ENCODE measurements at places on chromosomes 5 and 9.

DNA sequence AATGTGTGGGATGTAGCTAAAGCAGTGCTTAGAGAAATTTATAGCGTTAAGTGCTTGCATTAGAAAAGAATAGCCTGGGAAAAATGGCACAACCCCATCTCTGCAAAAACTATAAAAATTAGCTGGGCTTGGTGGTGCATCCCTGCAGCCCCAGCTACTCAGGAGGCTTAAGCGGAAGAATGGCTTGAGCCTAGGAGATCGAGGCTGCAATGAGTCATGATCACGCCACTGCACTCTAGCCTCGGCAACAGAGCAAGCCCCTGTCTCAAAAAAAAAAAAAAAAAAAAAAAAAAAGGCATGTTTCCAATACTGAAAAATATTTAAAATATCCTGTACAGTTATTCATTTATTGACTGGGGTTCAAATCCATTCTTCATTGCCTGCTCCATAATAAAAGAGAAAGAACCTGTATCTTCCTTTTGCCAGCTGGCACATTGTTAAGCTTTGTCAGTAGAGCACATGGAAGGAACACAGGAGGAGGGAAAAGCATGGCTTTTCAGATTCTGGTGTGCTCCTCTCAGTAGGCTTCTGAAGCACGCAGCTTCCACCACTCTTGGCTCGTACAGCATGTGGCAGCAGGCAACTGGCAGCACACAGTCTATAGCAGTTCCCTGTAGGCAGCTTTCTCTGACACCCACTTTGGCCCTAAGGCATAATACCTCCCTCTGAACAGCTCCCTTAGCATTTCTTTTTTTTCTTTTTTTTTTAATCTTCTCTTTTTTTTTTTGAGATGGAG is 73.5 kb downstream of the TRIM36 start:
- no peak for DNase-seq

DNA sequence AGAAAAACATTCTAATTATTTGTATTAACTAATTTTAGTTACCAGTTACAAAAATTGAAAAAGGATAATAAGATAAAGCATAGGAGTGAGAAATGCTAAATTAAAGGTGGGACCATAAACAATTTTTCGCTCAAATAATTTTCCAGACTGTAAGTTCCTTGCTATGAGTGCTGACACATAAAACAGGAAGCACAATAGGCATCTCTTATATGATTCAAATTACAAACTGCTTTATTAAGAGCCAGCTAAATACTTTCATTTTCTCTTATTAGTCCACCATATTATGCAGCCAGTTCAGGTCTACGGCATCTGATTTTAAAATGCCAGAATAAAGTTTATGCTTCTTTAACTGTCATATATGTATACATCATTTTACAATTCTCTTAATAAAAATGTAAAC is 4.4 kb downstream of the RC3H2 start:
- DNase-seq: no peak

DNA sequence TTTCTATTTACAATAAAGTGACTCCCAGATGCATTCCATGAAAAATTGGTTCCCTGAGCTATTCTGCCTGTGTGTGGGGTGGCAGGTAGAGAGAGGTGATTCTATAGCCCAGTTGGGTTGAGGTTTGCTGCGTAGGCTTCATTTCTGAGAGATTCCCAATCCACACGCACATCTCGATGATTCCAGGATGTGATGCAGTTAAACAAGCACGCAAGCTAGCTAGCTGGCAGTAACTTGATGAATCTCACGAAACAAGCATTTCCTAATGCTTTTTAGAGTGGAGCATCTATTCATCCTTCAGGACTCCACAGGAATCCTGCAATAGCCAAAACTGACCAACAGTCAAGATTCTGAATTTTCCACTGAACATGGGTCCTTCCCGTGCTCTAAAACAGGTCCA is 43.8 kb upstream of the CER1 start:
- no peak for DNase-seq

DNA sequence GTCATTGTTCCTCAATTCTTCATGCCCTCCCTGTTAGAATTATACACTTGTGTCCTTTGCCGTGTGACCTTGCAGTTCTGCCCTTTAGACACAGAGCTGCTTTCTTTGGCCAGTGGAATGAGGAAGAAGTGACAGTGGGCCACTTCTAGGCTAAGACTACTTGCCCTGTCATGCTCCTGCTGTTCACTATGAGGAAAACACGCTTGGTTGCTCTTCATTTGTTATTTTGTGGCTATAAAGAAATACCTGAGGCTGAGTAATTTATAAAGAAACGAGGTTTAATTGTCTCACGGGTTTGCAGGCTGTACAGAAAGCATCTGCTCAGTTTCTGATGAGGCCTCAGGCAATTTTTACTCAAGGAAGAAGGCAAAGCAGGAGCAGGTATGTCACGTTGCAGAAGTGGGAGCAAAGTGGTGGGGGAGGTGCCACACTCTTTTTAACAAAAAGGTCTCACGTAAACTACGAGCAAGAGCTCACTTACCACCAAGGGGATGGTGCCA is 279.1 kb upstream of the DMAC1 start:
- DNase-seq: no peak

DNA sequence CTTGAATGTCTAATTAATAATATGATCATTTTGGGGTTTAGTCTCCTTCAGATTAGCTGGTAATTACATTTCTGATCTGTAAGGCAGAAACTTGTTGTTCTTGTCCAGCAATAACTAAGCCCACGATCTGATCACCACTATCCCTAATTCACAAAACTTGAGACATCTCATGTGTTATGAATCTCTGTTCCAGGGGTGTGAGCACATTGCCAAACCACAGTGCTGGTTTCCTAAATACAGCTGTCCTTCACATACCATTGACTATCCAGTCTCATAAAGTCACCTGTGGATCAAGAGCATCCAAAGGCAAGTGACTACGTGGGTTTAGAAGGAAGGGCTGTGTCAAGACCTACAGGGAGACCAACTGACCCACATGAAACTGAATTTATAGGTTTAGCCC is 134.1 kb upstream of the PRLR start:
- no peak for DNase-seq

GRCh38 chr9:113636165-113636564 is 172.6 kb downstream of the RGS3 start:
- no peak for DNase-seq

DNA sequence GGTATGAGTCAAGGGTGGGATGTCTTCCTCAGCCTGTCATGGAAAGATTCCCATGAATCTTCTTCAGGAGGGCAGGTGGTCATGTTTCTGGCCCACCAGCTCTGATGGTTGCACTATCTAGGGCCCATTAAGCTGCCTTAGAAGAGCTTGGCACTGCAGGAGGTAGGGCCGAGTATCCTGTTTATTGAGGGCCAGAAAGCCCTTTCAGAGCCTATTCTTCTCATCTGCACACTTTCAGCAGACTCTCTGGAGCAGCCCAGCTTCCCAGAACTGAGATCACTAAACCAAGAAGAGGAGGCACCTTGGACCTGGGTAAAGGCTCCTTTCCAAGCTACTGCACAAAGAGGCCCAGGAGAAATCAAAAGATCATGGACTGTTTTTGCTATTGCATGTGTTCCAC is 146.5 kb downstream of the MTX3 start:
- DNase-seq: no peak

DNA sequence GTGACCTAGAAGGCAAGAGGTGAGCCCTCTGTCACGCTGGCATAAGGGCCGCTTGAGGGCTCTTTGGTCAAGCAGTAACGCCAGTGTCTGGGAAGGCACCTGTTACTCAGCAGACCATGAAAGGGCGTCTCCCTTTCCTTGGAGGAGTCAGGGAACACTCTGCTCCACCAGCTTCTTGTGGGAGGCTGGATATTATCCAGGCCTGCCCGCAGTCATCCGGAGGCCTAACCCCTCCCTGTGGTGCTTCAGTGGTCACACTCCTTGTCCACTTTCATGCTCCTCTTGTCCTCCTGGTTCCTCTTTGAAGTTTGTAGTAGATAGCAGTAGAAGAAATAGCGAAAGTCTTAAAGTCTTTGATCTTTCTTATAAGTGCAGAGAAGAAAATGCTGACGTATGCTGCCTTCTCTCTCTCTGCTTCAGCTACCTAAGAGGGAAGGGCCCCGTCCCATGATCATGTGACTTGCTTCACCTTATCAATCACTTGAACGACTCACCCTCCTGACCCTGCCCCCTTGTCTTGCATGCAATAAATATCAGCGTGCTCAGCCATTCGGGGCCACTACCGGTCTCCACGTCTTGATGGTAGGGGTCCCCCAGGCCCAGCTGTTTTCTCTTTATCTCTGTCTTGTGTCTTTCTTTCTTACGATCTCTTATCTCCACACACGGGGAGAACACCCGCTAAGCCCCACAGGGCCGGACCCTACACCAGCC is 16.7 kb upstream of the SCGB3A1 start:
- no peak for DNase-seq

DNA sequence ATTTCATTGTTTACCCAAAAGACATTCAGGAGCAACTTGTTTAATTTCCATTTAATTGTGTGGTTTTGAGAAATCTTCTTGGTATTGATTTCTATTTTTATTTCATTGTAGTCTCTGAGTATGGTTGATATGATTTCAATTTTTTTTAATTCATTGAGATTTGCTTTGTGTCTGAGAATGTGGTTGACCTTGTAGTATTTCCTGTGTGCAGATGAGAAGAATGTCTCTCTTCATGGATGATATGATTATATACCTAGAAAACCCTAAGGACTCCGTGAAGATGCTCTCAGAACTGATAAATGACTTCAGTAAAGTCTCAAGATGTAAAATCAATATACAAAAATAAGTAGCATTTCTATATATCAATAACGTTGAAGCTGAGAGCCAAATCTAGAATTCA is 202.4 kb upstream of the CDH9 start:
- DNase-seq: no peak

- no peak for DNase-seq
These were observed 85.3 kb upstream of the SARDH start for GRCh38 chr9:133823189-133824105.

GRCh38 chr9:125970340-125970739 is 223.2 kb downstream of the PBX3 start:
- no peak for DNase-seq

DNA sequence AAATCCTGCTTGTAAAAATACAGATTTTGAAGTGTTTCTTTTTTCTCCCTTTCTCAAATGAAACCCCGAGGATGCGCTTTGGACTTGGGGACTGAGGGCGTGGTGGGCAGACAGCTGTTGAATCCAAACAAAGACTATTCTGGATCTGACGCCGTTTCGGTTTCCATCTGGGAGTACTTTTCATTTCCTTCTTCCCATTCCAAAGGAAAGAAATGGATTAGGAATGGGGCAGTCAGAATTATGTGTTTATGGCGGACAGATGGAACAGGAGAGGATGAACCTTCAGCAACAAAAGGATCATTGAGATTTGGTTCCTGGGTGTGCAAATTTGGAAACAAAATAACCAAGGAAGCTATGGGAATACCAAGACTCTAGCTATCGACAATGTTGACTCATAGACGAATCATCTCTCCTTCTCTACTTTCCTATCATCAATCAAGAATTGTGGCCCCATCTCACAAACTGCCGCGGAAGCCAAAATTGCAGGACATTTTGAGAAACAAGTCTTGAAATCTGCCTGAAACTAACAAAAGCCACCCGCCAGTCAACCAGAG is 300.6 kb downstream of the PARP8 start:
- no peak for DNase-seq

GRCh38 chr5:132456987-132457361 is 33.6 kb downstream of the IRF1 start:
- DNase-seq: no peak

DNA sequence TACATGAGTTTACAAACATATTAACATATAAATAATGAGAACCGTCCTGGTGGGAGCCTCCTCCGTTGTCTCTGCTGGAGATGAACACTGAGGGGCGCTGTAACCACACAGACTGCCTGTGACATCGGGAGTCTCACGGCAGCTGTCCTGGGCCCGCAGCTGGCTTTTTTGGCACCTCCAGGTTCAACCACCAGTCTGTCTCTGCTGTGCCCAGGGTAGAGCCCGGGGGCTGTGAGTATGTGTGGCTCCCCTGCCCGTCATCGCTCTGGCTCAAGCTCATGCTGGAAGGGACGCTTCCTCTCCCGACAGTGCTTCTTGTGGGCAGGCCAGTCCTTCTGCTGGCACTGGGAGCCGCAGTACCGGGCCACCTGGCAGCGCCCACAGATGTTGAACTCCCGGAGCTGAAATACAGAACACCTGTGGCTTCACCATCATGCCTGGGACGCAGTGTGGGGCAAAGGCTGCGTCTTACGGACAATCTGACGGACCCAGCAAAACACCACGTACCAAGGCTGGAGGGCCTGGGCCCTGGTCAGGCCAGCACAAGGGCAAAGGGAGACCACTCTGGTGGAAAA is 3.6 kb upstream of the DPH7 start:
- no peak for DNase-seq

- DNase-seq: no peak
These were observed 177.3 kb downstream of the FGF1 start for GRCh38 chr5:142508591-142508990.

DNA sequence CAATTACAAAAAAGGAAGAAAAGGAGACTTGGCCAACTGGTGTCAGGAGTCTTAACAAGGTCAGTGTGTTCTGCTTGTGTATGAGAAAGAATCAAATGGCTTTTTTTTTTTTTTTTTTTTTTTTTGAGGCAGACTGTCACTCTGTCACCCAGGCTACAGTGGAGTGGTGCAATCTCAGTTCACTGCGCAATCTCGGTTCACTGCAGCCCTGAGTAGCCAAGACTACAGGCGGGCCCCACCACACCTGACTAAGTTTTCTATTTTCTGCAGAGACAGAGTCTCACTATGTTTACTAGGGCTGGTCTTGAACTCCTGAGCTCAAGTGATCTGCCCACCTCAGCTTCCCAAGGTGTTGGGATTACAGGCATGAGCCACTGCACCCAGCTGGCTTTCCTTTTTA is 3.1 kb upstream of the IL7R start:
- DNase-seq: no peak

DNA sequence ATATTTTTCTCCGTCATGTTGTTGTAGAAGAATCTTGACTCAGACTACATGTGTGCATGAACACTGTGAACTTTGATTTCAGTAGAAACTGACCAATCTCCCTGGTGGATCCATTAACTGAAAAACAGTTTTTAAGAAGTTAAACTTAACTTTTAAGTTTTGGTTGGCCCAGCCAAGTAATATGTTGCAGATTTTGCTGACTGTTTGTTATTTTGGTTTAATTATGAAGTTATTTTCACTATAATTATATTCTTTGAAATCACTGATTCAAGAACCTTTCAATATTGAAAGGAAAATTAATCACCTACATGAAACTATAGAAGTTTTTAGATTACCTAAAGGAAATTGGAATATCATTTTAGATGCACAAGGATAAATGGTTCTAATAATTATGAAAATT is 373.6 kb upstream of the COX7C start:
- no peak for DNase-seq

DNA sequence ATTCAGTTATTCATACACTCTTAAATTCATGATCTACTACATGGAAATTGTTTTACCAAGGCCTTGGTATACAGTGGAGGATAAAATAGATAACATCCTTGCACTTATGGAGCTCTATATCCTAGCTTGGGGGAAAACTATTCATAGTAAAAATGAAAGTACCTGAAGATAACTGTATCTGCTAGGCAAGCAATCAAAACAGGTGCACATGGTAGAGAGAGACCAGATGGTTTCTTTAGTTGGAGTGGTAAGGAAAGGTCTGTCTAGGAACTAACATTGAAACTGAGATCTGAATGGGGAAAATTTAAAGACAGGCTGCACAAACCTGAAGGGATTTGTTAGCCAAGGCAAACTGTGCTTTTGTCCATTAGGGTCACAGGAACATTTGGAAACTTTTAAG is 11.1 kb upstream of the SLCO4C1 start:
- DNase-seq: no peak

GRCh38 chr9:134381671-134382516 is 55.6 kb downstream of the RXRA start:
- no peak for DNase-seq

Measured in Panc1 (cell line).